ENCODE measurements at places on chromosomes 2 and 18.

GRCh38 chr18:79853993-79854364, 56.2 kb downstream of the KCNG2 start:
- no peak for DNase-seq

GRCh38 chr2:76270096-76270710, 559.5 kb upstream of the GCFC2 start:
- no peak for DNase-seq

GRCh38 chr2:144753416-144753815, 233.5 kb upstream of the ZEB2 start:
- peak; percentile 11 for DNase-seq

DNA sequence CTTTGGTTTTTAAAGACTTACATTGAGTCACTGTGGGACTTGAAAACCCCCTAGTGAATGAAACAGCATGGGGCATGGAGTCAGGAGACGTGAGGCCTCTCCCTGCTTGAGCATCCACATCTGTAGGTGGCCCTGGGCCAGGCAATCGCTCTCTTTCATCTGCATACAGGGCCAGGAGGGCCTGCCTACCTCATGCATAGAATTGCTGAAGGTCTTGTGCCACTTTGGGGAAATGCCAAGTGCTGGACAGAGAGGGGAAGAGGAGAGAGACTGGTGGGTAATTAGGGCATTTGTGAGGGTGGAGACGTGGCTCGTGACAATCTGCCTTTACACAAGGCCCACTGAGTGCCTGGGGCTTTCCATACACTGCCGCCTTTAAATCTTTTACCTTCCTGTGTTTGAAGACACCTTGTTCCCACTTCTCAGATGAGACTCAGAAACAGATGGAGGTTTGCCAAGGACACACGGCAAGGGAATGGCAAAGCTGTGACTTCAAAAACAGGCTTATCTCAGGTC, 322.2 kb upstream of the HS6ST1 start:
- no peak for DNase-seq

Data from fibroblast of upper back skin (primary cell).